ENCODE measurements at places on chromosomes 3 and 15. TPM values are rescaled to one million over a fixed set of nuclear protein-coding genes. Genes with fewer than 3 reads are reported as not detected.

- DNase-seq = no peak
Measured at GRCh38 chr3:125511420-125512118, 8.4 kb downstream of the SNX4 start.

GRCh38 chr3:114622001-114622400, 328.2 kb downstream of the TIGIT start:
- no peak for DNase-seq

GRCh38 chr15:64045774-64046420, 388 bp downstream of the DAPK2 start:
- no peak for DNase-seq

DNA sequence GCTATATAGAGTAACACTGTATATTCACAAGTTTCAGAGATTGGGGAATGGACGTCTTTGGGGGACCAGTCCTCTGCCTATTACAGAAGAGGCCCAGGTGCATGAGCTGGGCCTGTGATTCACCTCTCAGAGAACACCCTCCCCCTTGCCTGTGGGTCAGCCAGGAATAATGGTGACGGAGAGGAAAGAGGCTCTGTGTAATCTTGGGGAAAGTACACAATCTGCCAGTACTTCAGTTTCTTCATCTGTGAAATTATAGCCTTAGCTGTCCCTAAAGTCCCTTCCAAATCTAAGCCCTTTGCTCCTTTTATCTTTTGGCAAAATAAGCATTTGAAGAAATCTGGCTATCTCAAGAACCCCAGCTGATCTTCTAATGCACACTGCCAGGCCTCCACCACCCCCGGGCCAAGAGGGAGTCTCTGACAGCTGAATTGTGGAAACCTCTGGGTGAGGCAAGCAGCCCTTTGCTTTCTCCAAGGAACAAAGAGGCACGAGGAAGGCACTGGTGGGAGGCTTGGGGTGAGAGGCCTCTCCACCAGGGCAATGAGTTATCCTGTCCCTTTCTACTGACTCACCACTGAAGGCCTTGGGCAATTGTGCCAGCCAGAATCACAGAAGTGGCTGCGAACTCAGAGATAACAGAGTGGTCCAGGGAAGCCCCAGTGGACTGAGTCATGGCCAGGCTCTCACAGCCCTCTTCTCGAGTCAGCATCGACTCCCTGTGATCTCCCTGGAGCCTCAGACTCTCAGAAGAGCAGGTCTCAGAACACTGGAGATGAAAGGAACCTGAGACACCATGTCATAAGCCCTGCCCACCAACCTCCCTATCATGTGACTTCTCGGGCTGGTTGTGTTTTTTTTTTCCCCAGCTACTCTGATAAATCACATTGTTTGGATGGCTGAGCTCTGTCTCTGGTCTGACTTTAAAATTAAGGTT, 31.8 kb downstream of the CCNL1 start:
- peak; percentile 99 for DNase-seq

GRCh38 chr3:123341871-123342630, 106.8 kb downstream of the ADCY5 start:
- DNase-seq = no peak

DNA sequence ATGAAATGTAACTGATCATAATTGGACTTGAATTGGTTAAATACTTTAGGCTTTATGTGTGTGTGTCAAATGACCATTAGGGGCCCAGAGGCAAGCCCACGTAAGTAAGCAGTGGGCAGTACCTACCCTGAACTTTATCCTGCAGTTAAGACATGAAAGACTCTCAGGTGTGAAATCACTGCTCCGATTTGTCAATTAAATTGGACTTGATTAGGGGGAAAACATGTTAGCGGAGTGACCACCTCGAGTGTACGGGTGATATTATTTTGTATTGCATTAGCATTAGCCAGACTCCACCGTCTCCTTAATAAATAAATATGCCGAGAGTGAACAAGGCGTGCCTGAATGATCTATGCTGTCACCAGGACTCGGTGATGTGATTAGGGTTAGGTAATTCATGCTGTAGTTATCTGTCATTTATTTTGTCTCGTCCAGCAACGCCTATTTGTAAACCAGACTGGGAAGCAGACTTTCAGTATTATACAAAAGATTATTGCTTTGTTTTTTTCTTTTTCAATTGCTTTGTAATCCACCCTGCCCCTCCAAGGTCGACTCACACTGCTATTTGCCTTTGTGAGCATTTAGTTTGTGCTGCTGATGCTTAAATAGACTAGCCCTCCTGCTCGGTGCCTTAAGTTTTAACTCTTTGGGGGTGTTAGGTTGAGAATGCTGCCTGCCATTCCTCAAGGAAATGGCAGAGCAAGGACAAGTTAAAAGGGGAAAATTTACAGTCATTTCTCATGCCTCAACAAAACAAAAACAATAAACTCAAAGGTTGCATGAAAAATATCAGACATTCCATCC, 1.8 kb downstream of the RBMS3 start:
- DNase-seq = peak; percentile 52

GRCh38 chr3:128312271-128312670, 154.4 kb downstream of the DNAJB8 start:
- DNase-seq = no peak

GRCh38 chr3:73473181-73473897, 151.4 kb downstream of the PDZRN3 start:
- no peak for DNase-seq

DNA sequence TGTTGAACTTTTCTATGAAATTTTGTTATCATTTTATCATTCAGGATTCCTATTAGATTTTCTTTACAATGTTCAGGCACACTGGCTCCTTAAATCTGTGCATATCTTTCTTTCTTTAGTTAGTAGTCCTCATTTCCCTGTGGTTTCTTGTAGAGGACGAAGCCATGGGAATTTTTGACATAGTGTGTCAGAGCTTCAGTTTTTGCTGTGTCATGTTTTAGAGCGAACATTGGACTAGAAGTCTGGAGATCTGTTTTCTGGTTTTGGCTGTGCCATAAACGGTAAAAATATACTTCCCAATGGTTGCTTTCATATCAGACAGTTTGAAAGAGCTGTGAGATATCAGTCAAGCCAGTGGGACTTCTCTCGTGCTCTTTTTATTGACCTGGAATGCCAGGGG, 105.2 kb downstream of the CHCHD4 start:
- peak; percentile 20 for DNase-seq

DNA sequence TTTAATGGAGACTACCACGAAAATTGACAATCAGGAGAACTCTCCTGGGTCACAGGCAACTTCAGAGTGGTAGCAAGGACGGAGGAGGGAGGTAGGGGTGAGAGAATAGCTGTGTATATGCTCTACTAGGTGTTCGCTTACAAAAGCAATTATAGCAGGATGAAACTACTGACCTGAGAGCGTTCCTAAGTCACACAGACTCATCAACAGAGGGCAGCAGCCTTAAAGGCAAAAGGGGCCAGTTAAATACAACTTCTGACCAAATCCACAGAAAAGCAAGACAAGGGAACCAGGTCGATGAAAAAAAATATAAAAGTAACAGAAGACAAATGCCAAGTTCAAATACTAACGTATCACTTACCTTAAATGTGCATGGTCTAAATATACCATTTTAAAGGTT, 894.6 kb downstream of the PLOD2 start:
- no peak for DNase-seq

GRCh38 chr15:65192016-65192415, 6.9 kb upstream of the CLPX start:
- DNase-seq = peak; percentile 45

RLBP1 gene
- total RNA-seq = not detected

CLEC3B gene
- total RNA-seq = 0.40 TPM

GPR87 gene
- not detected for total RNA-seq

LIPC gene
- total RNA-seq = 1.3 TPM

TMEM43 gene
- total RNA-seq = 92.5 TPM

GPR62 gene
- not detected for total RNA-seq

GP5 gene
- total RNA-seq = 0.06 TPM
